ENCODE measurements at places on chromosomes 16 and 17.

DNA sequence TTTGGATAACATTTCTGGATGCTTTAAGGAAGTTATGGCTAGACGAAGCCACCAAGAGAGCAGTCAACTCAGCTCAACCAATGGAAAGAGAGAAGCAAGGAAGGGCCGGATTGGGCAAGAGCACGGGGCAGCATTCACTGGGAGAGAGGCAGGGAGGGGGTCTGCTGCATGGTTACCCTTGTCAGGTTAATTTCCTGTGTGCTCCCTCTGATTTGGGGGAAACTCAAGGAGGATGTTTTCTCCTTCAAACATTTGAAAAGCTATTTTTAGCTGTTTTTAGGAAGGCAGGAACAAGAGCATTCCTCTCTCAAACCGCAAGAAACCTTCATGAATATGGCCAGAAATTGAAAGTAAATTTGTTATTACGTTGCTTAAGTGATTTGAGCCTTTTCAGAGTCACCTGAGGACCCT, 118.5 kb upstream of the ZFHX3 start:
- peak; percentile 41 for DNase-seq

DNA sequence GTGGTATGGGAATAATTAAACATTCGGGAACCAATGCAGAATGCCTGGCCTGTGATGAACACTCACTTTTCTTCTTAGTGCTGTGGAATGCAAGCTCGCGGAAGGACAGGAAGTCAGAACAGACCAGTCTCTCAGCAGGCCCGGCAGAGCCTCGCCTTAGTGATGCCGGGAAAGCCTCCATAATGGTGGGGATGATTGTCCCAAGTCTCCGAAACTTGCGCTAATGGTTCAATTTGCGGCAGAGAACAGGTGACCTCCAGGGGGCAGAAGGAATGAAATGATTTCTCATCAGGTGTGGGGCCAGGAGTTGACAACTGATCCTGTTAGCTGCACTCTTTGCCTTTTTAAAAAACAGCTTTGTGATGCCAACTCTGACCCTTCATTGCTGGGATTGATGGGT, 170.6 kb downstream of the GSG1L start:
- DNase-seq, result no peak

GRCh38 chr17:63279498-63280230, 166.4 kb downstream of the CYB561 start:
- DNase-seq, result peak; percentile 84

DNA sequence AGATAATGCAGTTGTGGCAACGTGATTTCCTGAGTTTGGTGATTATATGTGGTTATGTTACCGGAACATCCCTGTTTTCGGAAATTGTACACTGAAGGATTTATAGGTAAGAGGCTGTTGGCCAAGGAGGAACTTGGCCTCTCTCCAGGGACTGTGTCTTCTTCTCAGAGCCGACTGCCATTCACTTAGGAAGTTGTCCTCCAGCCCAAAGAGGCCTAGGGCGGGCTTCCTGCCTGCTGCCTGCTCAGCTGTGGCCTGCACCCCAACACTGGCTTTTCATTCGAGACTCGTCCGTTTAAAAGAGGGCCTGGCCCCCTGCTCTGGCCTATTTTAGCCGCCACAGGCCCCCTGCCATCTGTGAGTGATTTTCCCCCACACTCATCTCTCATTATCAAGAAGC, 64.3 kb downstream of the ZDHHC7 start:
- peak; percentile 25 for DNase-seq

GRCh38 chr16:70706948-70707465, 21.2 kb upstream of the MTSS2 start:
- no peak for DNase-seq

- DNase-seq, result no peak
These were observed 6.9 kb downstream of the MYH10 start for GRCh38 chr17:8623591-8623990.

DNA sequence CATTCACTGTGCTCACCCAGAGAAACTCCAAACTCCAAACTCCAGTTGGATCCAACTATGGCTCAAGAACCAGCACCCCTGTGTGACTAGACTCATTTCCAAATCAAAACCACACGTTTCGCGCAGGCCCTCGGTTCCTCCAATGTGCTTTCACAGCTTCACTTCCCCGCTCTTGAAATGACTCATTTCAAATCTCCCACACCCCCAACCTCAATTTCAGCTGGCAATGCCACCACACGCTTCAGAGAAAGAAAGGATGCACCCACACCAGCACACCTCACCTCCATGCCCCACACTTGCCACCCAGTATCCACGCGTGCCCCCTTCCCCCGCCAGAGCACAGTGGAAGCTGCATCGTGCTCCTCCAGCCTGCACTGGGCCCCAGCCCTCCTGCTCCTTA, 9.0 kb downstream of the TMEM92 start:
- DNase-seq, result peak; percentile 85

- DNase-seq, result peak; percentile 21
These were observed 902 bp downstream of the ARHGAP27 start for GRCh38 chr17:45431531-45432404.

DNA sequence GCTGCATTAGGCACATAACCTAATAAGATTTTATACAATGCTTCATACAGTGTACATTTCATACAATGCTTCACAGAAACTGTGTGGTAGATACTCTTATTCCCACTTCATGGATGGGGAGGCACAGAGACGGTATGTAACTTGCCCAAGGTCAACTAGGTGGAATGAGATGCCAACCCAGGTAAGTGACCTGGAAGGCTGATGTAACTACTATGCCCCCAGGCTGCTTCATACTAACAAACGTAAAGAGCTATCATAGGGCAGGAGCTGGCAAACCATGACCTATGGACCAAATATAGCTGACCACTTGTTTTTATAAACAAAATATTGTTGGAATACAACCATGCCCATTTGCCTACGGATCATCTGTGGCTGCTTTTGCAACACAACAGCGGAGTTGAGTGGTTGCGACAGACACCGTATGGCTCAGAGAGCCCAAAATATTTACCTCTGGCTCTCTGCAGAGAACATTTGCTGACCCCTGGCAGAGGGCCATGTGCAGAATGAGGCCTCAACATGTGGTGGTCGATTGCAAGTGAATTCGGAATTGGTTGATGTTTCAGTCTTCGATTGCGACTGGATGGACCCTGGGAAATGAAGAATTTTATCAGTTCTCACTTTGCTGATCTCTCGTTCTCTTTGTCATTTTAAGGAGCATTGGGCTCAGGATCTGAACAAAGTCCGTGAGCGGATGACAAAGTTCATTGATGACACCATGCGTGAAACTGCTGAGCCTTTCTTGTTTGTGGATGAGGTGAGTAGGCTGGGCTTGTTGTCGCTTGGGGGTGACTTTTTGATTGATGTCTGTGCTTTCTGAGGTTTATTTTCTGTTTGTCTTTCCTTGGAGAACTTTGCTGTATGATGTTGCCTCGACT, 109.7 kb downstream of the PLCG2 start:
- DNase-seq, result no peak

GRCh38 chr17:17120701-17121100, 78.4 kb downstream of the MPRIP start:
- no peak for DNase-seq

DNA sequence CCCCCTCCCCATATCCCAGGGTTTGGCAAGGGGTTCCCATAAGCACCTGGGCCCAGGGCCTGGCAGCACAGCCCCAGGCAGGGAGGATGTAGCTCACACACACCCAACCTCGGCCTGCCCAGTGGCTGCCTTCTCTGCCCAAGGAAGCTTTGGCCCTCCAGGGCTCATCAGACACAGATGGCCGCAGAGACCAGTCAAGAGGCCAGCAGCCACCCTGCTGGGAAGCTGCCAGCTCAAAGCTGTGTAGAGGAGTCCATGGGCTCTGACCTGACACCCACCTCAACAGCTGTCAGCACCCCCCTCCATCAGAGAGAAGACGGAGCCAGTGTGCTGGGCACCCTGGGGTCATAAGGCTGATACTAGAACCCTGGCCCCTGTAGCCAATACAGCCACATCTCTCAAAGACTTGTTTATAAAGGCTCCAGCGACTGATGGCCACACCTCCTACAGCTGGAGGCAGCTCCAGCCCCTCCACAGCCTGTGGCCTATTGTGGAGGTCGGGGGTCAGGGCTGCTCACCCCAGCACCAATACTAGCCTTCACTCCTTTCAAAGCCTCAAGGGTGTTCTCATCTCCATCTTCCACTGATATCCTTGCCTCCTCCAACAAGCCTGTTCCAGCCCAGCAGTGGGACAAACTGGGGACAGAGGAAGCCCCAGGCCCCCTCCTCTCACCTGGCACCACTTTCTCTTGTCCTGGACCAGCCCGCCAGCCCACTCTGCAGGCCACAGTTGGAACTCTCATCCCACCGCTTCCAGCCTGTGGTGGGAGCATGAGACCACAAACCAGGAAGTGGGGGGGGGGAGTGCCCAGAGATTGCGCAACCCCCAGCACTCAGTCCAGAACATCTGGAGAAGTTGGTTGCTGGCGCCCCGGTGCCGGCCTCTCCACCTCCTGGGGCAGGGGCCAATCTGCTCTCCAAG, 2.2 kb upstream of the MPG start:
- peak; percentile 68 for DNase-seq

GRCh38 chr17:66564992-66565465, 262.6 kb downstream of the PRKCA start:
- peak; percentile 20 for DNase-seq

GRCh38 chr17:73482894-73483293, 161.4 kb downstream of the SDK2 start:
- no peak for DNase-seq

DNA sequence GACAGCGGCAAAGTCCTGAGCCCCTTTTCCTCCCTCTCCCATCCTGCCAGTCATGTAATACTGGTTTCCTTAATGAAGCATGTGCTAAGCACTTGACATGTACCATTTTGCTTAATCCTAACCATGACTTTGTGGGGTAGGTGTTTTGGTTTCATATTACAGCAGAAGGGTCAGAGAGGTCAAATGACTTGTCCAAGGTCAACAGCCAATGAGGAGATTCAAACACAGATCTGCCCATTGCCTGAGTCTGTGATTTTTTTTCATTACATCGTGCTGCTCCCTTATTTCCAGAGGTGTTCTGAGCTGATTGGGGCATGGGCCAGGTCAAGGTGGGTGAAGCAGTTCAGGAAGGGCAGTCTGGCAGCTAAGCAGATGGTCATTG, 17.6 kb upstream of the PHF12 start:
- DNase-seq, result no peak

DNA sequence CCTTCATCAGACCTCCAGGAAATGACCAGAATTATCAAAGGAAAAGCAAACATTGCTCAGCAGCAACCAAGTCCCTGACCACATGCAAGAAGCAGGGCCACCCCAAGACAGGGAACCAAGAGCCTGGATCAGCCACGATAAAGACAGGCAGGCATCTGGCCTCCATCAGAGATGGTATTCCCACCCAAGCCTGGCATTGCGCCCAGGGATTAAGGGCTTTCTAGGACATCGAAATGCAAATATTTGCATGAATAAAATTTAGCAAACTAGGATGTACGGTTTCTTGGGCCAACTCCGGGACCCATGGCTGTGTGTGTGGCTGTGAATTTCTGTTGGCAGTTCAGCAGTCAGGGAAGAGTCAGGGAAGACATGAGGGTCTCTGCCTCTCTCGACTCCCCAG, 241.4 kb upstream of the DYNLRB2 start:
- DNase-seq, result no peak

GRCh38 chr16:50268352-50268751, 2.0 kb downstream of the ADCY7 start:
- DNase-seq, result no peak

- no peak for DNase-seq
These were observed 674 bp downstream of the PPP1R27 start for GRCh38 chr17:81833921-81834830.

DNA sequence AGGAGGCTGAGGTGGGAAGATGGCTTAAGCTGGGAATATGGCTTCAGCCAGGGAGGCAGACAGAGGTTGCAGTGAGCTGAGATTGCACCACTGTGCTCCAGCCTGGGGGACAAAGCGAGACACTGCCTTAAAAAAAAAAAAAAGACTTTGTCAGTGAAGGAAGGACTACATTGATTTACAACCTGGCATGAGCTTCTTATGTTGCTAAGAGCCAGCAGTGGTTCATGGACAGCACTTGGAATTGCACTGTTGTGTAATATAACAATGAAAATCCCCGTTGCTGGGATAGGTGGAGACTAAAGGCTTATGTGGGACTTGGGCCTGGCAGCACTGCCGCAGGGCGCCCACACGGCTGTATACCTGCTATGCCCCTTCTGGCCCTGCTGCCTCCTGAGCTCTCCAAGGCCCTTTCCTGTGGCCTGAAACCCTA, 14.1 kb upstream of the SLC16A5 start:
- no peak for DNase-seq

GRCh38 chr17:10022416-10022815, 117.3 kb upstream of the RCVRN start:
- no peak for DNase-seq

DNA sequence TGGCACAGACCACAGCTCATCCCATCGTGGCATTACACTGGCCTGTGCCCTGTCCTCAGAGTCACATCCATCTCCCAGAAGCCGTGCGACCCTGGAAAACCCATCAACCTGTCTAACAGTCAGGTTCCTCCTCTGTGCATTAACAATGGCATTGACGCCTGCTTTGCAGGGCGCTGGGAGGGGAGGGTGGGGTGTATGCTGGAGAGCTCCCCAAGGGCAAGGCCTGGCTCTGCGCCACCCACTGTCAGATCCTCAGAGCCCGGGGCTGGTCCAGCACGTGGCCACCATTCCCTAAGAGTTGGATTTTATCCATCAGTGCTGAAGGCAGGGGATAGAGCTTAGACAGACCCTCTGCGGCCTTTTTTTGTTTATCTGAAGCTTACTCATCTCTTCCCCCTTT, 28.7 kb downstream of the NOS2 start:
- DNase-seq, result no peak

- no peak for DNase-seq
These were observed 222.8 kb downstream of the CCDC182 start for GRCh38 chr17:57522042-57523005.

GRCh38 chr17:32120141-32120540, 22.2 kb upstream of the RHOT1 start:
- no peak for DNase-seq

GRCh38 chr16:30972872-30973271, 12.1 kb upstream of the HSD3B7 start:
- no peak for DNase-seq

- DNase-seq, result no peak
These were observed 7.6 kb downstream of the NOL11 start for GRCh38 chr17:67725373-67725791.

GRCh38 chr16:5216441-5217080, 119.0 kb upstream of the EEF2KMT start:
- no peak for DNase-seq
